ENCODE measurements at places on chromosomes 12 and 14. TPM values are rescaled to one million over a fixed set of nuclear protein-coding genes. Genes with fewer than 3 reads are reported as not detected.

Gene LBHD2
- total RNA-seq, result not detected

Gene C12orf56
- total RNA-seq, result 2.5 TPM

Gene CPSF2
- 102 TPM for total RNA-seq

Gene RAB2B
- 33.3 TPM for total RNA-seq

Gene TBX5
- 0.21 TPM for total RNA-seq

Gene RPL10L
- not detected for total RNA-seq

Gene RNU4-1
- 2,477 TPM for total RNA-seq

Gene PAH
- 9.8 TPM for total RNA-seq

Gene DIO3
- 0.64 TPM for total RNA-seq

Measured in WTC11 (cell line).